SJCRH30 (cell line): ENCODE measurements at places on chromosomes 6 and 20. TPM values are rescaled to one million over a fixed set of nuclear protein-coding genes. Genes with fewer than 3 reads are reported as not detected.

IL17F gene
- total RNA-seq = not detected in 2 replicates

RFX6 gene
- total RNA-seq = not detected in 2 replicates

TMEM244 gene
- total RNA-seq = not detected in 2 replicates

KCNK15 gene
- not detected in 2 replicates for total RNA-seq

LINC00237 gene
- total RNA-seq = not detected in 2 replicates

PRKN gene
- not detected in 2 replicates for total RNA-seq

RHAG gene
- not detected in 2 replicates for total RNA-seq
